ENCODE measurements at places on chromosomes 4 and X.

GRCh38 chrX:135651647-135652295 is 61.7 kb upstream of the CT45A1 start:
- DNase-seq: no peak

- DNase-seq: no peak
Measured at GRCh38 chr4:148366251-148366650, 76.0 kb downstream of the NR3C2 start.

- no peak for DNase-seq
Measured at GRCh38 chr4:15186149-15186548, 183.9 kb downstream of the CPEB2 start.

- DNase-seq: no peak
Measured at GRCh38 chr4:140014284-140014683, 139.7 kb downstream of the MAML3 start.

DNA sequence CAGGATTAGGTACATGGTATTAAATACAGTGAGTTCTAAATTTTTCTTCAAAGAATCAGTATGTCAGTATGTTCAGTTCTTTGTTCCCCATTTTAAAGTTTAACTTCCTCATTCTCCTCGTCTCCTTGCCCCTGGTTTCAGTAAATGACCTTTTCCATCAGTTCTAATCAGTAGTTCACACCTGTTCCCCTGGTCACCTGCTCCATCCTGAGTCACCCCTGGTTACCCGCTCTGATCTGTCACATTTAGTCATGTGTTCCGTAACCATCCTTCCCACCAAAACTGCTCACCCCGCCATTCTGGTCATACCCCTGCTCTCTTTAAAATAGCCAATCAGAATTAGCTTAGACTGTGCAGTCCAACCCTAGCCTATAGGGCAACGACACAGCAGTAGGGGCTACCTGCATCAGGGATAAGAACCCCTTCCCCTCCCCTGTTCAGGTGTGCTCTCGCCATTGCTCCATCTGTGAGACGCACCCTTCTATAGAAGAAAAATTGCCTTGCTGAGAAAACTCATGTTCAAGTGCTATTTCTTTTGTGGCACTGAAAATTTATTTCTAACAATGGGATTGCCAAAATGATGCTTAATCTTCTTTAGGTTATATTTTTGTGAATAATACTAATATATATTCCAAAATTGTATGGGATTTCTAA is 181.3 kb downstream of the OR13H1 start:
- DNase-seq: no peak

- DNase-seq: no peak
Measured at GRCh38 chr4:70752236-70752635, 30.5 kb downstream of the RUFY3 start.

DNA sequence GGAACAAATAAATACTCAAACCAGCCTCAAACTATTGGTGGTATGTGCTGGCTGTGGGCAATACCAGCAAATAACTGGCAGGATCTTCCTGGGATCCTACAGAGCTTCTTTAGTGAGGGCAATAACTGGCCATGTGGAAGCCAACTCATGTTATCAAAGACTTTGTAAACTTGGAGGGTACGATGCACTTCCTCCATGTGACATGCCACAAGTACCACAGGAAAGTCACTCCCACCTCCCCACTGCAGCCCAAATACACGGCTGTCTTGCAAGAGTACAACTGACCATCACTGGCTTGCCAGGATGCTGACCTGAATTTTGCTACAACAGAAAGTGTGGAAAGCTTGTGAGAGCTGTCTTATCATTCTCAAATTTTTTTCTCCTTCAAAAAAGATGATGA is 93.3 kb upstream of the MAML3 start:
- no peak for DNase-seq

- DNase-seq: no peak
Measured at GRCh38 chr4:138097912-138098600, 144.1 kb downstream of the SLC7A11 start.

DNA sequence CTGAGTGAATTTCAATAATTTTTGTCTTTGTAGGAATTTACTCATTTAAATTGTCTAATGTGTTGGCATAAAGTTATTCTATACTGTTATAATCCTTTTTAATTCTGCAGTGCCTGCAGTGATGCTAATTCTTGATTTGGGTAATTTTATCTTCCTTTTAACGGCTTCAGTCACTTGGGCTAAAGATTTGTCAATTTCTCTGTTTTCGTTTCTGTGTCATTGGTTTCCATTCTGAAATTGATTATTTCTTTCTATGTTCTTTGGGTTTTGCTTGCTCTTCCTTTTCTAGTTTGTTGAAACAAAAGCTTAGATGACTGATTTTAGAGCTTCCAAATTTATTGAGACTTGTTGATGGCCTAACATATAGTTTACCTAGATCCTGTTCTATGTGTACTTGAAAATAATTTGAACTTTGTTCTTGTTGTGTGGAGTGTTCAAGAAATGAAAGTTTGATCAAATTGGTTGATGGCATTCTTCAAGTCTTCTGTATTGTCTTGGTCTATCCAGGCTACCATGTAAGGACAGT is 89.4 kb downstream of the TNIP2 start:
- no peak for DNase-seq

DNA sequence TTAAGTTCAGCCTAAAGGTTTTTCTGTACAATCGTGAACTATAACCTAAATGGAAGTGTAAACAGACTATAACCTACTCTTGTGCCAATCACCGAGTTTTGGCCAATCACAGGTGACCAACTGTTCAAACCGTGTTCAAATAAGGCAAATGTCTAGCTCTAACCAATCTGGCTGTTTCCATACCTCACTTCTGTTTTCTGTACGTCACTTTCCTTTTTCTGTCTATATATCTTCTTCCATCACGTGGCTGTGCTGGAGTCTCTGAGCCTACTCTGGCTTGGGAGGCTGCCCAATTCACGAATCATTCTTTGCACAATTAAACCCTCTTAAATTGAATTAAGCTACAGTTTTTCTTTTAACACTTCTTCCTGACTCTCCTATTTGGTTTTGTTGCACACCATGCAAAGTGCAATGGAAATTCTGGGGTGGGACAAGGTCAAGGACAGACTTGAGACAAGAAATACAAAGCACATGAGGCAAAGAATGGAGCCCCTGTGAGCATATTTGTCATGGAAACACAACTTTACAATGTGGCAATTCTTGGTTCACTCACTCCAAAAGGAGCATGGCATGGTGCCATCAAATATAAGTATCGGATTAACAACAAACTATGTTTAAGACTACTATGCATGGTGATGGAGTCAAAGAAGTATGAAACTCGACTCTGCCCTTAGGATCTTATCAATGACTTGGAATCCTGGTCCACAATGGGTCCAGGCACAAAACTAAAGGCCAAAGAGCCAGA is 115.7 kb upstream of the FAM9B start:
- no peak for DNase-seq

GRCh38 chrX:11908371-11908770 is 150.3 kb downstream of the MSL3 start:
- peak; percentile 4 for DNase-seq

GRCh38 chrX:13474164-13474516 is 95.3 kb upstream of the EGFL6 start:
- peak; percentile 31 for DNase-seq

- DNase-seq: no peak
Measured at GRCh38 chr4:150236626-150237025, 158.4 kb downstream of the DCLK2 start.

DNA sequence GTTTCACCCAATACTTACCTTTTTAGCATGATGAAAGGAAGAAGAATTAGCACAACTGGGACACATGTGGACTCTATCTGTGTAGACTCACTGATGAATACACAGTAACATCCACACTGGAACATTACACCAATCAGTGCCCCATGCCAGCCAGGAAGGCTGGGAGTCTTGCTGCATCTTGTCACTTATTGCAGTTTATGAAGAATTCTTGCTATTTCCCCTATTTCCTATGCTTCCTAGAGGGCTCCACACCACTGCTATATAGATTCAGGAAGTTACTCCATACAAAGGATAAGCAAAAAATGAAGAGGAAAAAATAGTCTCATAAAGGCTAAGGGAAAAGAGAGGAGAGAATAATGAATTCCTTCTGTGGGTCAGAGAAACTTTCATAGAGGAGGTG is 201.0 kb downstream of the CAMK2D start:
- no peak for DNase-seq

DNA sequence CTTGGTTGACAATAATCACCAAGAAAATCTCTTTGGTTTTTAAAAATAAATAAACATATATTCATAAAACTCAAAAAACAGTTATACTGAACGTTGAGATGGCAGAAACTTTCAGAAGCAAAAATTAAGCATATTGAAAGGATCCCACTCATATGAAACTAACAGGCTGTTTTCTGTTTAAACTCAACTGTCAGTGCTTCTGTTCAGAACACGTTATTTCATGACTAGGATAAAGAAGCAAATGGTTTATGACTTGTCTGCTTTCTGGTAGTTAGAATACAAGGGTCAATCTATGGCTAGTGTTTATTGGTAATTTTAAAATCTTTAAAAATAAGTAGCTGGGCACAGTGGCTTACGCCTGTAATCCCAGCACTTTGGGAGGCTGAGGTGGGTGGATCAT is 4.1 kb downstream of the GPR82 start:
- no peak for DNase-seq

- DNase-seq: no peak
Measured at GRCh38 chr4:126568652-126569570, 1063.8 kb upstream of the INTU start.

DNA sequence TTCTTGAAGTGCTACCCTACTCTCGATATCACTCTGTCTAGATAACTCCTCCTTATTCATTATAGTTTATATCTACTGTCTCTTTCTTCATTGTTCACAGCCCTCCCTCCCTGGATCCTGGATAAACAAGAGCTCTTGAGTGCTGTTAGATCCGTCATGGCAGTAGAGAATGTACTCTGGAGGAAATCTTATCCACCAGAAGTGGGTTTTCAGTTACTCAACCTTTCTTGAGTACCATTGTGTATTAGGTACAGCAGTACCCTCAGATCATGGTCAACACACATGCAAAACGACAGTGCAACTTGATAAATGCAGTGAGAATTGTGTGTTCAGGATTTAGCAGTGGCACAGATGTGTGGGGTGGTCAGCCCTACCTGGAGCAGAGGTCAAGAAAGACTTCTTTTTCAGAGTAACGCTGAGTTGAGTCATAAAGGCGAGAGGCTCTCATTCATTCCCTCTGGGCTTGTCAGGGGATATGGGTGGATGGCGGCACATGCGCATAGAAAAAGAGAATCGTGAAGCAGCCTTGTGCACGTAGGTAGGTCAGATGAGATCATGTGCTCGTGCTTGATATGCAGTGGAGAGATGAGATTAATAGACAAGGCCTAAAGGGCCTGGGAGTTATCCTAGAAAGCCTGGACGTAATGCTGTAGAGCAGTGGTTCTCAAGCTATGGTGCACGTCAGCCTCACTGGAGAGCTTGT is 89.5 kb downstream of the SNX25 start:
- no peak for DNase-seq

DNA sequence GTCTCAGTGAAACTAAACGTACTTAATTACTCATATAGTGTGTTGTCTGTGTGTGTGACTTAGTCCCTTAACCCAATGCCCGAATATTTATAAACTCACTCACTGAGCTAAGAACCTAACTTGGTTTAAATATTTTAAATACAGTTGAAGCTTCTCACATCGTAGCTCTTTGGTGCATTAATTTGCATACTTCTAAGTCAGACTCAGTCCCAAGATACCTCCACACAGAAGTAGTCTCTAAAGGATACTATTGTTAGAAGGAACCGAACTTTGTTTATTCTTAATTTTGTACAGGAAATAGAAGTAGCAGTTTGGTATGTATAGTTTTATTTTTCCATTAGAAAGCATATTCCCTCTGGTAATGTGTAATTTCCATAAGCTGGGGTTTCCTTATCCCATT is 54.0 kb upstream of the NKAP start:
- DNase-seq: no peak

DNA sequence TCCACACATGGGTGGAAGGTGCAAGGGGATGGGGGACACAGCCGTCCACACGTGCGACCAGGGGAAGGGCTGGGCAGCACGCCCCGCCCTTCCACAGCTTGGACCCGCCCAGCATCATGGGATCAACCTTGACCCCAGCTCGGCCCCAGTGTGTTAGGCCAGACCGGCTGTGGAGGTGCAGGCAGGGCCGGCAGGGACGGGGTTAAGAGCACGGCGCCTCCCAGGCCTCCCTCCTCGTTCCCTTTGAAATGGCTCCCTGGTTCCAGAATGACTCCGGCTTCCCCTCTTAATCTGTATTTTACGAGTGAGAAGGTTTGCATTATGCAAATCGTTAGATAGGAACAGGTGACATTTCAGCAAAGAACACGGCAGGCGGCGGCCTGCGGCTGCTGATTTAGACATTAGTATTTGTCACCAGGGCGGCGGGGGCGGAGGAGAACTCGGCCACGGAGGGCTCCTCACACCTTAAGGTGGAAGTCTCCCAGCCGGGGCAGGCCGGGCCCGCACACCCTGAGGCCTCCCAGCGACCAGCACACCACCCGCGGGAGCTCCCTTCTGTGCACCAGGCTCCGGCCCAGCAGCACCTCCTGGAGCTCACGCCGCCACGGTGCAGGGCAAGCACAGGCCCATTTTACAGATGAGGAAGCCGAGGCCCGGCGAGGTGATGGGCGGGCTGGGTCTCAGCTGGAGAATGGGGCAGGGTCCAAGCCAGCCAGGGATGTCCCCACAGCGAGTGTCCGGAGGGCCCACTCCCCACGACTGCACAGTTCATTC is 116.1 kb downstream of the FAM53A start:
- no peak for DNase-seq

GRCh38 chr4:7132730-7133582 is 59.4 kb upstream of the SORCS2 start:
- DNase-seq: no peak

DNA sequence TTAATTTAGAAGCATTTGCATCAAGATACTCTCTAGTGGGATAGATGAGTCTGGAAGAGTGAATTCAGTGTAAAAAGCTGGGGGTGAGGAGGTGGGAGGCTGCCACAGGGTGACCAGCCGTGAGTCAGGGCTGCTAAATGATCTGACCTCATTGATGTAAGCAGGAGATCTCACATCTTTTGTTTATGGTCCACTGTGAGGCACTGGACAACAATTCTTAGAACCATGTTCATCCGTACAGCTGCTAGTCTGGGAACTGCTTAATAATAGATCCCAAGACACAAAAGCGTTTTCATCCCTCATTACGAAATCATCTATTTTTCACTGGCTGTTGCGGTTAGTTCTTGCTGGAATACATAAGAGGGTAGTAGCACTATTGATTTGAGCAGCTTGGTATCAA is 14.1 kb downstream of the KLF3 start:
- DNase-seq: no peak

GRCh38 chr4:17718471-17718870 is 63.0 kb downstream of the FAM184B start:
- DNase-seq: no peak

DNA sequence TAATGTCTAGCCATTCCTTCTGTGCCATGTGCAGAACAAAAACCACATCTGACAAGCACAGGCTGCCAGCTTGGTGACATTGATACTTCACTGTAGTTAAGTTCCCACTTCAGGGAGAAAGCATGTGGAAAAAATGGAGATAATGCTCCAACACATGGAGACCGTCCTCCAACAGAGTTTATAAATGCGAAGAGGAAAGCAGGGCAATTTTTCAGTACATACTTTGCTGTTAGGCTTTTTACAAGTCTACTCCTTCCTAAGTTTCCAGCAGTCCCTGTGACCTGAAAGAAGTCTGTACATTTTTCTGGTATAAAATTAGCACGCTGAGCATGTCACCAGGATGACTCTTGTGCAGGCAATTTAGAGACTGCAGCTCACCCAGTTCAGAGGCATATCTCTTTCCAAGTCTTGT is 766.9 kb upstream of the IGFBP7 start:
- DNase-seq: no peak
